GM03348 (cell line): ENCODE measurements at places on chromosomes 11 and 22.

DNA sequence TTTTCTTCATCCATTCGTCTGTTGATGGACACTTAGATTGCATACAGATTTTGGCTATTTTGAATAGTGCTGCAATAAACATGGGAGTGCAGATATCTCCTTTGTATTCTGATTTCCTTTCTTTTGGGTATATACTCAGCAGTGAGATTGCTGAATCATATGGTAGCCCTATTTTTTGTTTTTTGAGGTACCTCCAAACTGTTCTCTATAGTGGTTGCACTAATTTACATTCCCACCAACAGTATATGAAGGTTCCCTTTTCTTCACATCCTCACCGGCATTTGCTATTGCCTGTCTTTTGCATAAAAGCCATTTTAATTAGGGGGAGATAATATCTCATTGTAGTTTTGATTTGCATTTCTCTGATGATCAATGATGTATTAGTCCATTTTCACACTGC lies 96.1 kb downstream of the PRR5L start:
- no peak for DNase-seq

GRCh38 chr11:58652726-58653280 lies 30.3 kb downstream of the CNTF start:
- no peak for DNase-seq

DNA sequence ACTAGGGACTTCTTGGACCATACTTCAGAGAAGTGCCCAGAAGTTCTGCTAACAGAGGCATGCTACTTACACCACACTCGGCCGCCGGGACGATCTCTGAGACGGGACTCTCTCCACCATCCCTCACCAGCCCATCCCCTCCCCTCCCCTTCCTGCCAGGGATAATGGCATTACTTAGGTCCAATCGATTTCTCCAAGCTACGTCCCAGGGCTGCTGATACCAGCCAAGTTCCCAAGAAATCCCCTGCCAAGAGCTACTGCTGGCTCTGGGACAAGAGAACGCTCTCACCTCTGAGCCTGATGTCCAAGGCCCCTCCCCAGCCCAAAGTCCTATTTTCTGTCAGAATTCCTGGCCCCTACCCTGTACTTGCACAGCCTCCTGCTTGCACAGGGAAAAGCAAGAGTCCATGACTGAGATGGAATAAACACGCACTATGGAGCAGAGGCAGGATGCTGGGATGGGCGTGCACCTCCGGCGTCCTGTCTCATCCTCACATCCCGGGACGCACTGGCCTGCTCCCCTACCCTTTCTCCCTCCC lies 42.7 kb downstream of the GDPD5 start:
- no peak for DNase-seq

GRCh38 chr11:125675196-125675595 lies 5.5 kb downstream of the ACRV1 start:
- no peak for DNase-seq

- DNase-seq: peak; percentile 33
Observed at GRCh38 chr11:116513894-116514293, 258.9 kb downstream of the BUD13 start.

- DNase-seq: peak; percentile 93
Observed at GRCh38 chr22:49929211-49929979, 11.0 kb downstream of the CRELD2 start.

DNA sequence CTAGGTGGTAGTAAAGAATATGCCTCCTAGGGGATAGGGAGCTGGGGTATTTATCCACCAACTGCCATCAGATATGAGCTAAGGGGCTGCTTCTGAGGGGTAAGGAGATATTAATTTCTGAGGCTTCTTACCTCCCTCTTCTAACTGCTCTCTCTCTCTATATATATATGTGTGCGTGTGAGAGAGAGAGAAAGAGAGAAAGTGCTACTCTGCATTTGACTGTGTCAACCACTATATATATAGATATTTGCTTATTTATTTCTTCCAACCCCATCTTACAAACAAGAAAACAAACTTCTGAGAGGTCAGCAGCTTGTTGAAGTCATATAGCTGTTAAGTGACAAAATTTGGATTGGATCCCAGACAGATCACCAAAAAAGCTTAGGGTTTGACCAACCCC lies 5.9 kb upstream of the HEPACAM start:
- no peak for DNase-seq

DNA sequence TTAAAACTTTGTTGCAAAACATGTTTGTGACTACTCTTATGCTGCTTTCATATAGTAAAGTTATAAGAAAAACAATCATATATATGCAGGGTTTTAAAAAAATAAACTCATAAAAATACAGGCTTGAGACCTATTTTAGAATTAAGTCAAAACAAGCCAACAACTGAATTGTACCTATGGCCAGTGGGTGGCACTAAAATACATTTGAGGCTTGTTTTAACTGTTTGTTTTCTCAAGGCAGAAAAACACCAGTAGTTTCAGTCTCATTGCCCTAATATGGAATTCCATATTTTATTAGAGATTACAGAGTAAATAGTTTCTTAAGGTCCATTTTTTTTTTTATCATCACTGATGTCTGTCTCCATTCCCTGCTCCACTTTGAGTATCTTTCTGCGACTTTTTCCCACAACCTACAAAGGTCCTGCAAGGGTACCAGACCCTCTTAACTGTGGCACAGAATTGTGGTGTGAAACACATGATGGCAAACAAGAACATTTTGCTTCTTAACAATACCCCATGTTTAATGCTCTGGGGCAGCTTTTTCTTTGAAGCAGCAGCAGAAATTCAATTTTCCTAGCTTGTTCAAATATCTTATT lies 8.5 kb upstream of the CCDC89 start:
- DNase-seq: peak; percentile 52

- no peak for DNase-seq
Observed at GRCh38 chr22:23280356-23281052, 100.2 kb downstream of the BCR start.

- DNase-seq: no peak
Observed at GRCh38 chr11:12979928-12980689, 29.0 kb upstream of the RASSF10 start.

- DNase-seq: peak; percentile 60
Observed at GRCh38 chr11:33634291-33634834, 66.3 kb downstream of the C11orf91 start.
